Stimulated activated CD8-positive, alpha-beta memory T cell treated with anti-CD3 and anti-CD28 coated beads, Interleukin-4, amount 100 ng/mL, for 4 hours (primary cell): ENCODE measurements at places on chromosomes 7 and 10.

DNA sequence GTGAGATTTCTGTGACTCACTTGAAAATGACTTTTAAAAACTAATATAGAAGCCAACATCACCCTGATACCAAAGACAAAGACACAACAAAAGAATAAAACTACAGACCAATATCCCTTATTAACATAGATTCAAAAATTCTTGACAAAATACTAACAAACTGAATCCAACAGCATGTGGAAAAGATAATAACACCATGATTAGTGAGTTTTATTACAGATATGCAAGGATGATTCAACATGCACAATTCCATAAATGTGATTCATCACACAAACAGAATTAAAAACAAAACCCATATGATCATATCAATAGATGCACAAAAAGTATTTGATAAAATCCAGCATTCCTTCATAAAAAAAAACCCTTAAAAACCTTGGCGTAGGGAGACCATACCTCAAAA, 6.5 kb downstream of the MGAM start:
- DNase-seq: no peak

DNA sequence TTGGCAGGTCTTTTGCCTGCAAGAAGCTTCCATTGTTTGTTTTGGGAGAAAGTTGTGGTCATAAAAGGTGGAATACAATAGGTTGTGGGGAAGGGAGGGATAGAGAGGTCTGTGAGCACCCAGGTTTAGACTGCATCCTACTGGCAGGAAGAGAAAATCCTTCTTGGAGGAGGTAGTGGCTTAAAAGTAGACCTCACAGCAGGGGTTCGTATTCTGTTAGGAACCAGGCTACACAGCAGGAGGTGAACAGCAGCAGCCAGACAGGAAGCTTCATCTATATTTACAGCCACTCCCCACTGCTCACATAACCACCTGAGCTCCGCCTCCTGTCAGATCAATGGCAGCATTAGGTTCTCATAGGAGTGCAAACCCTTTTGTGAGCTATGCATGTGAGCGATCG, 245.3 kb downstream of the NSUN6 start:
- DNase-seq: no peak

DNA sequence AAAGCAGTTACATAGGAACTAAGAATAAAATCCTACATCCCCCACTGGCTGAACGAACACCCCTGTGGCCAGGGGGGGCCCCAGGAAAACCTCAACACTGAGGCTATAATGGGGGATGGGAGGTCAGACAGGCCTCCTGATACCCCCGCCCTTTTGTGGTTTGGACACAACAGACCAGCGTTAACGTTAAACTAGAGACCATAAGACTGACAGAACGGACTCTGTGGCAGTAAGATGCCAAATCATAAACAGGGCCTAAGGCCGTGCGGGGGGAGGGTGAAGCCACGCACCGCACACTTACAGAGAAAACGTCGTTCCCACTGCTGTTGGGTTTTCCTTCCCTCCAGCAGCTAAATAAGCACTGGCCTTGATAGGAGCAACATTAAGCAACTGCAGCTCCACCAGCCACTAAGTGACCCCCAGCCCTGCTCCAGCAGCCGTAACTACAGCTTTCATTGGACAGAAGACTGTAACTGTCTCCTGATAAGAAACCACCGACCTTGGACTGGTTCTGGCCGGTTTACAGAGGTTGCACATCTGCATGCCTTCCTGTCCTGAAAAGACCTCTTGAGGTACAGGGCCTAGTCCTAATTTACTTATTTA, 3.4 kb upstream of the PPP2R2D start:
- DNase-seq: no peak

DNA sequence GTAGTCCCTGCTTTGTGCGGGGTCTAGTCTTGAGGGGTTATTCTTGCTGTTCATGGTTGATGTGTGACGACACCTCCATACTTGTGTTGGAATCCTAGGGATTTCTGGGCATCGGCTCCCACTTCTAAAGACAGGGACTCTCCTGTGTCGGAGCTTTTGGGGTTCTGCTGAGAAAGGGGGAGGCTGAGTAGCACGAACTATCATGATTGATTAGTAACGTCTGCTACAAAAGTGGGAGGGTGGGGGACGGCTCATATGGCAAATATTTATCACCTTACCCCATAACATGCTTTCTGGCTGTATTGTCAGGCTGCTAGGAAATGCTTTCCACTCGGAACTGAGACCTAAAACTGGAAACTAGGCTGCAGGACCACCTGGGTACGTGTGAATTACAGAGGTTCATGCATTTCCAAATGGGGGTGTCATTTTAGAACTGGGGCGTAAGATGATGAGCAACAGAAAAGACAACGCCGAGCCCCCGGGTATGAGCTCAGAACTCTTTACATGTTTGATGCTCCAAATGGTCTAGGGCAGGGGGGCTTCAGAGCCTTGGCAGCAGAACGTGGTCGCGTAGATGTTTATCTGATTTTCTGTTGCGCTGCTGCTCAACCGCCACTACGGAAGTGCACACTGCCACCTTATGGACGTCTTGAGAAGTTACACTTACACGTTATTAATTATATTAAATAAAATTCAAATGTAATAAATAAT, 15.1 kb upstream of the NME8 start:
- no peak for DNase-seq

DNA sequence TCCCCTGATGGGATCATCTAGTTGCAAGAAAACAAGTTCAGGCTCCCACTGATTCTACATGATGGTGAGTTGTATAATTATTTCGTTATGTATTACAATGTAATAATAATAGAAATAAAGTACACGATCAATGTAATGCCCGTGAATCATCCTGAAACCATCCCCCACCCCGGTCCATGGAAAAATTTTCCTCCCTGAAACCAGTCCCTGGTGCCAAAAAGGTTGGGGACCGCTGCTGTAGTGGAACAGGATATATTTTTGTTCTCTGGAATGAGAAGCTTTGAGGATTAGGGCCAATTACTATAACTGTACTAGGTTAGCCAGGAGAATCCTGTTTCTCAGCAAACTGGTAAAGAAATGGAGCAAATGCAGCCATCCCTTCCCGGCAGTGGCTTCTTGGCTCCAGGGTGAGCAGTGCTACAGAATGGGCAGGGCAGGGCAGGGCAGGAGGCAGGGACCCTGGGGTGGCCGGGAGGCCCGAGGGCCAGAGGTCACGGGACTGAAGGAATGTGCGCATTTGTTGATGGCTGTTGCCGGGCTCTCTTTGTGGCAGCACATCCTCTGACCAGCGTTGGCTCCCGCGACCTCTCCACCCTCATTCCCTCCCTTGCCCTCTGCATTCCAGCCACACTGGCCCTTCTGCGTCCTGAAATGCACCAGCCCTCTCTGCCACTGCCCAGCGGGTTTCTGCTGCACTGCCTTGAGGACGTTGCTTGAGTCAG, 162.3 kb upstream of the NPS start:
- DNase-seq: no peak
